NCI-H2081 treated with DMSO at 0.1 percent for 48 hours (cell line): ENCODE measurements at places on chromosomes 3 and 15.

DNA sequence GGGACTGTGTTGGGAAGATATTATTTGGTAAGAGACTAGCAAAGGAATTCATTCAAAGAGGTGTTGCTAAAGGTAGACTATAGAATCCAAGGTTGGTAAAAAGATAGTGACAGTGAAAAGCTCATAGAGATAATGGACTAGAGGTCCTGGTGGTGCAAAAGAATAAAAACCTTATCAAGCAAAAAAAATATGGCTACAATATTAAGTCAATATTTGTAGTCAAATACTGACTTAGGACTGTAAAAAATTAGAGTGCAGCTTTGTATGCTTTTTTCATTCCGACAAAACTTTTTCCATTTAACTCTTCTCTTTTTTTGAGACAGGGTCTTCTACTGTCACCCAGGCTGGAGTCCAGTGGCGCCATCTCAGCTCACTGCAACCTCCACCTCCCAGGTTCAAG is 444.0 kb upstream of the AGTR1 start:
- DNase-seq: no peak

- no peak for DNase-seq
These were observed 24.7 kb downstream of the PARP15 start for GRCh38 chr3:122602011-122602710.

DNA sequence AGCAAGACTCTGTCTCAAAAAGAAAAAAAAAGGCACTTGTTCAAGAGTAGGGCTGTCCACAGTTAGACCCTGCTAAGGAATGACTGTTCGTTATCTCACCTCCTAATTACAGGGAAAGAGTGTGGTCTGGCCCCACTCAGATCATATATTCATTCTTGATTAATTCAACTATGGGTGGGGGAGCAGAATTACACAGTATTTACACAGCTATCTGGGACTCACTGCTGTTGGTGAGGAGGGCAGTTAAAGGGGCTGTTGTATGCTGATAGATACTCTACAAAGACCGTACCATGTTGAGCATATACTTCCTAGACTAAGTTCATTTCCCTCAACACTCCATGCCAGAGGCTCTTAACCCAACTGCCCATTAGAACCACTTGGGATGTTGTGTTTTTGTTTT is 3.8 kb upstream of the ZNF620 start:
- no peak for DNase-seq

GRCh38 chr15:92283813-92284212 is 109.9 kb upstream of the ST8SIA2 start:
- no peak for DNase-seq

DNA sequence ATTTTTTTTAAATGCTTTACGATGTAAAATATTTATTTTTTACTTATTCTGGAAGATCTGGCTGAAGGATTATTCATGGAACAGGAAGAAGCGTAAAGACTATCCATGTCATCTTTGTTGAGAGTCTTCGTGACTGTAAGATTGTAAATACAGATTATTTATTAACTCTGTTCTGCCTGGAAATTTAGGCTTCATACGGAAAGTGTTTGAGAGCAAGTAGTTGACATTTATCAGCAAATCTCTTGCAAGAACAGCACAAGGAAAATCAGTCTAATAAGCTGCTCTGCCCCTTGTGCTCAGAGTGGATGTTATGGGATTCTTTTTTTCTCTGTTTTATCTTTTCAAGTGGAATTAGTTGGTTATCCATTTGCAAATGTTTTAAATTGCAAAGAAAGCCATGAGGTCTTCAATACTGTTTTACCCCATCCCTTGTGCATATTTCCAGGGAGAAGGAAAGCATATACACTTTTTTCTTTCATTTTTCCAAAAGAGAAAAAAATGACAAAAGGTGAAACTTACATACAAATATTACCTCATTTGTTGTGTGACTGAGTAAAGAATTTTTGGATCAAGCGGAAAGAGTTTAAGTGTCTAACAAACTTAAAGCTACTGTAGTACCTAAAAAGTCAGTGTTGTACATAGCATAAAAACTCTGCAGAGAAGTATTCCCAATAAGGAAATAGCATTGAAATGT is 15.6 kb downstream of the THBS1 start:
- DNase-seq: no peak

DNA sequence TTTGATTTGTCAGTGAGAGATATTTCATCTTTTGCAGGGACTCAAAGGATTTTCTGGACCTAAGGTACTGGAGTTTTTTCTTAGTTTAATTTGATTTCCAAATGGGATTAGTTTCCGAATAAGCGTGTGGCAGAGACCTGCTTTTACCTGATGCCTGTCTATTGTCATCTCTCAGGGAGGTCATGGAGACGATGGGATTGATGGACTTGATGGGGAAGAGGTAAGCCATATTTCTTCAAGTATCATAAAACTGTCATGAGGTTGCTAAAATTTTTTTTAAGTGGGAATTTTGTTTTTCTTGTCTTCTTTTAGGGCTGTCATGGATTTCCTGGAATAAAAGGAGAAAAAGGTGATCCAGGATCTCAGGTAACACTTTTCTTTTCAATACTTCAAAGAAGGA is 60.5 kb downstream of the COL6A5 start:
- no peak for DNase-seq

GRCh38 chr15:95266451-95267061 is 1035.2 kb downstream of the MCTP2 start:
- no peak for DNase-seq

GRCh38 chr3:176755552-176755951 is 441.7 kb downstream of the TBL1XR1 start:
- DNase-seq: no peak

- DNase-seq: no peak
These were observed 4.7 kb downstream of the PXYLP1 start for GRCh38 chr3:141236361-141236760.

DNA sequence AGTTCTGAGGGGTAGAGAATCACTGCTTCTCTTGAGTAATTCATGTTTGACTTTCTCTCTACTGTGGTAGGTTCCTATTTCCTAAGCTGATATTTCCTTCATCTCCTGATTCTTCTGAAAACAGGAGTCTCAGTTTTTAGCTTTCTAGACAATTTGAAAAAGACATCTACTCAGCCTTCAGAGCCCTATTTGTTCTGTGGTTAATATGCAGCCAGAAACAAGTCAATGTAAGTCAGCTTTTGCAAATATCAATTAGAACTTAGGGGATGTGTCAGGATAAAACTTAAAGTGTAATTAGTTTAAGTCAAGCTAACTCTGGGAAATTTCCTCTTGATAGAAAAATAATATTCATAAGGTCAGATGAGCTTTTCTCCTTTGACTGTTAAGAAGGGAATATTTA is 21.7 kb upstream of the HACD2 start:
- DNase-seq: no peak

GRCh38 chr3:171190668-171191067 is 164.1 kb upstream of the SLC2A2 start:
- no peak for DNase-seq

- no peak for DNase-seq
These were observed 2.9 kb upstream of the NME9 start for GRCh38 chr3:138332472-138333073.

DNA sequence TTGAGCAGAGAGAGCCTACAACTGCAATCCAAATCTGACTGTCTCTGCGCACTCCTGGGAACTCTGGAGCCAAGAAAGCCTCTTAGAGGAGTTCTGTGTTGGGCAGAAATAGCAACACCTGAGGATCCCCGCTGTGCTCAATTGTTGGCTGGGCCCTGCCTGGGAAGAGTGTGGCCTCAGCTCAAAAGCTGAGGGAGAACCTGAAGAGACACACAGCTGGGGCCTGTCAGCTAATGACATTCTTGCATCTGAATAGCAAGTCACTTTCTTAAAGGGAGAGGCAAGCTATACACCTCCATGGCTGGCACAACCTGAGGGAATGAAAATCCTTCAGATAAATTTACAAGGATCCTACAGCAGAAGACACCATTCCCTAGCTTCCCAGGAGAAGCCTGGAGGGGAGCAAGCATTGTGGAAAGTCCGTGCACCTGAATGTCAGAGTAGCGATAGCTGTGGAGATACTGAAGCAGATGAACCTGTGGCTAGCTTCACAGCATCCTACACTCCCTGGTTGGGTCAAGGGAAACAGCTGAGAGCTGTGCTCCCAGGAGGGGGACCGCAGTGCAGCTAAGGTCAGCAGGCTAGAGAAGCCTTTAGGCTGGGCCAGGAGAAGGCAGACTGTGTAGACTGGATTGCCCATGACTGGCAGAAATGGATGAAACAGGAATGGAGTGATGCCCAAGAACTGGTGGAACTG is 159.9 kb upstream of the PFN2 start:
- DNase-seq: no peak

GRCh38 chr3:158659454-158660237 is 12.8 kb downstream of the LXN start:
- peak; percentile 53 for DNase-seq

DNA sequence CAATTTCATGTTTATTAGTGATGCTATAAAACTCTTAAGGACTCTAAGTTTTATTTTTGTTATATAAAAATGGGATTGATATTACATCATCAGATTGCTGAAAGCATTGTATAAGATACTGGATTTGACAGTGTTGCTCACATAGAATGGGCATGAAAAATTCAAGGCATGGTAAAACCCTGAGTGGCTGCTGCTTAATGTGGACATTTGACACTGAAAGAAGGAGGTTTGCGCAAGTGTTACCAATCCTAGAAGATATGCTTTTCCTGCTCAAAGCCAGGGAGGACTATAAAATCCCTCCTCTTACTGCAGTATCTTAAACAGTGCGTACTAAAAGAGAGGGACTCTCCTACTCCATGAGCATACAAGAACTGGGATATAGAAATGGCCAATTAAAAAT is 65.8 kb upstream of the PTX3 start:
- DNase-seq: no peak

DNA sequence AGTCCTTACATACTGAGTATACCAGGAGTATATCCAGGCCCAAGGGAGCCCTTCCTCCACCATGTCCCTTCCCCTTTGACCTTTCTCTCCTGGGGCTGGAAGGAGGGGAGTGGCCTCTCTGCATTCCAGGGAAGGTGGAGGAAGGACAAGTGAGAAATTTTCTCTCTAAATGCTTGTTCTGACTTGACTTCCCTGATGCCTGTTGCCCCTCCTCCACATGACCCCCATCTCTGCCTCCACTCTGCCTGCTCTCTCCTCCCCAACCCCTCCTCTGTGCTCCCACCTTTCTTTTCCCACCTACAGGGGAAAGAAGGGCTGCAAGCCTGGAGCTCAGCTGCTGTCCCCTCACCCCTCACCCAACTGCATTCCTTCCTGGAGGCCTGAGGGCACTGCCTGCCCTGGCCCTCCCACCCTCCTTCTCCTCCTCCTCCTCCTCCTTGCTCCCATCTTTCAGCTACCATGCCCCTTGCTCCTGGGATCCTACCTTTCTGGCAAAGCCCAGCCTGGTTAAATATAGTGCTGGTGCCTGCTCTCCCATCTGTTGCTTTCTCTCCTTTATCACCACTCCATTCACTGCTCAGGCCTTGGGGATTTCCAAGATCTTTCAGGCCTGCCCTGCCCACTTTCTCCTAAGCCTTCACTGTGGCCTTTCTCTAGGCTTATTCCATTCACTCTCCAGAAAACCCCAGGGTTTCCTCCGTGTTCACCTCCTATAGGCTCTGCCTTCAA is 8.5 kb upstream of the DAG1 start:
- DNase-seq: no peak
